ENCODE measurements at places on chromosomes 1 and 21.

DNA sequence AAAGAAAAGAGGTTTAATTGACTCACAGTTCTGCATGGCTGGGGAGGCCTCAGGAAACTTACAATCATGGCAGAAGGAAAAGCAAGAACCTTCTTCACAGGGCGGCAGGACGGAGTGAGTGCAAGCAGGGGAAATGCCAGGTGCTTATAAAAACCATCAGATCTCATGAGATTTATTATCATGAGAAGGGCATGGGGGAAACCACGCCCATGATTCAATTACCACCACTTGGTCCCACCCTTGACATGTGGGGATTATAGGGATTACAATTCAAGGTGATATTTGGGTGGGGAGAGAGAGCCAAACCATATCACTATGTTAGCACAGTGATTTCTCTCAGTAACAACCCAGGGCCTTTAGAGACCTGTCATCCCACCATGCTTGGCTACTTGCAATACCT is 39.9 kb downstream of the LRRN2 start:
- no peak for DNase-seq

DNA sequence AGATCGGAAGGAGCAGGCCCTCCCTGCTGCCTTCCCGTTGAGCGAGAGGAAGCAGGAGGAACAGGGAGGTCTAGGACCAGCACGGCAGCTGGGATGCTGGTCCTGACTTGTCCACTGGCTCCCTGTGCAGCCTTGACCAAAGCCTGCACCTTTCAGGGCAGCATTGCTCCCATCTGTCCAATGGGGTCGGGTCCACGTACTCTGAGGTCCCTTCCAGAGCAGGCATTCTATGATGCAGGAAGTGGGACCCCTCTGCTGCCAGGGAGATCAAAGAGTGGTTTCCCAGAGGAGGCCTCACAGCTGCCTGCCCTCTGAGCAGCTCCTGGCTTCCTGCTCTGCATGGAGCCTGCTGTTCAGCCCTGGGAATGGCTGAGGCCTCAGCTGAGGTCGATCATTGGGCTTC is 21.7 kb upstream of the ZNF362 start:
- DNase-seq: no peak

GRCh38 chr1:226662642-226663326 is 76.3 kb downstream of the ITPKB start:
- DNase-seq: peak; percentile 79

DNA sequence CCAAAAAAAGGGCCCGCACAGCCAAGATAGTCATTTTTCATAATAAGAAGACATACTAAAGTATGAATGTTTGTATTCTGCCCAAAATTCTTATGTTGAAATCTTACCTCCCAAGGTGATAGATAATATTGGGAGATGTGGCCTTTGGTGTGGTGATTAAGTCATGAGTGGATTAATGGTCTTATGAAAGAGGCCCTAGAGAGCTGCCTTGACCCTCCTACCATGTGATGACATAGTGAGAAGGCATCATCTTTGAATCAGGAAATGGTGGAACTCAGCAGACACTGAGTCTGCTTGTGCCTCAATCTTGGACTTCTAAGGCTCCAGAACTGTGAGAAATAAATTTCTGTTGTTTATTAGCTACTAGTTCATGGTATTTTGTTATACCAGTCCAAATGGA is 11.8 kb upstream of the RNPC3 start:
- DNase-seq: no peak

DNA sequence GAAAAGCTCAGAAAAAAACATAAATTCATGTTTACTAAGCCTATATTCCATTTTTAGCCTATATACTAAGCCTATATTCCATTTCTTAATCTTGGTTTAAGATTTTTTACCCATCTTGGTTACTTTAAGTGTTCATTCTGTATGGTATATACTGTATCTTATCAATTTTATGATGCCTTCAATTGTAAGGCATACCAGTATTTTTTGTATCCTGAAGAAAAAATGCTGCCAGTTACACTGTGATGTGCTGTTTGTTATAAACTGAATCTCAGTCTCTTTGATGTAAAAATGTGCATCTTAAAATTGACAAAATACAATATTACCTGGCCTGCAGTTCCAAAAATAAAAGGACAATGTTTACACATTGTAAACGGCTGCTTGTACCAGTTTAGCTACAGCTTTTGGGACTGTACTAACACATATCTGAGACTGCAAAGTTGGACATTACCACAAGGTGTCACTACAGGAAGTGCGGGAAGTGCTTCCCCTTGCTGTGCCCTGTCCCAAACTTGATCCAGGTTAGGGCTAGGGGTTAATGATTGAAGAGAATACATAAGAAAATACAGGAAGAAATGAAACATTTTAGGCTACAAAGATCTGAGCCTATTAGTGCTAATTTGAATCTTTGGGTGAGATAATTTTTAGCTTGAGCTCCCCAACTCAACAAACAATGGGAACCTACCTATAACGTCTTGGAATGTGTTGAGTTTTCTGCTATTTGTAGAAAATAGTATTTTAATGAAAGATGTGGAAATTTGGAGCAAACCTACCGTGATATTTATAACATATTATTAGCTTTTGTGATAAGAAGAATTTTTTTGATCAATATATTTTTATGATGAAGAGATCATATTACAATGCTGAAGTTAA is 108.9 kb downstream of the LBR start:
- DNase-seq: peak; percentile 4

DNA sequence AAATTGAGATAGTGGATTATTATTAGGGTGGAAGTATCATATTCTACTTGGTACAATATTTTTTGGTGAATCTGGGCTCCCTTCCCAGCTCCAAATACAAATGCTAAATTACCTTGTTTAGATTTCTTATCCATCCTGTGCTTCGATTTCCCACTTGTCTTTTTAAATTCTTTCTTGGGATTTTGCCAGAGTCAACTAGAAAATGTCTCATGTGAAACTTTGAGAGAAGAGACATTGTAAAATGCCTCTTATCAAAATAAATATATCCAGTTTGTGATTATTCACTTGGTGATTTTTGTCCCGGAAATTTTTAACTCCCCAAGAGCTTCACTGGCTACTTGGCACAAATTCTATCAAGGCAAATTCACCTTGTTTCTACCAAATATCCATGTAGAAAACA is 202.0 kb downstream of the FMN2 start:
- DNase-seq: no peak

- no peak for DNase-seq
These were observed 103.9 kb downstream of the TGFBR3 start for GRCh38 chr1:91781901-91782622.

DNA sequence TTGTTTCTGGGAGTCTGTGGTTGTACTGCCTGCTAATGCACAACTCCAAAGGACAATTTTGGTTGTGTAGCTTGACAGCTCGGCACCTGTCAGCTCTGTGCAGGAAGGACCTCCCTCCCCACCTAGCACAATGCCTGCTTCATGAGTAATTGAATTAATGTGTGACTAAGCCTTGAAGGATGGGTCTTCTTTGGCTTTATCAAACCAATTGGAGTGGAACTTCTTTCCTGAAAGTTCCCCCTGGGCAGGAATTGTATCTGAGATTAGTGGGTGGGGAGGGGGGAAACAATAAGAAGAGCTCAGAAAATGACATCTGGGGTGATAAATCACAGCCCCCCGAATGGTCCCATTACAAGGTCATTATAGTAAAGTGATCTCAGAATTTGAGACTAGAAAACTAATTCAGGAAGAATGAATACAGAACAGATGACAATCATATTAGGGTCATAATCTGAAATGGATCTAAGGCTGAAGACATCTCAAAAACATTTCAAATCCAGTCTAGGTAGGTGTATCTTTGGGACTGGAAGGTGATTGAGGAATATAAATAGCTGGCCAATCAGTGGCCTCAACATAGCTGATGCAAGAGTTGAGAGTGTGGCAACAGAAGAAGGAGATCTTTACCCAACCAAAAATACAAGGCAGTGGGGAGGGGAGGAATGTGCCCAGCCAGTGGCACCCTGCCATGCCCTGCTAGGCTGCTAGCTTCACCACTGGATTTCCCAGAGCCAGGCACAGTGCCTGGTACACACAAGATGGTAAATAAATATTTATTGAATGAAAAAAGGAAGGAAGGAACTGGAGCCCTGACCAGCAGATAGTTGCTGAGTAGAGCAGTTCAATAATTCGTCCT is 10.1 kb upstream of the SESN2 start:
- DNase-seq: no peak

DNA sequence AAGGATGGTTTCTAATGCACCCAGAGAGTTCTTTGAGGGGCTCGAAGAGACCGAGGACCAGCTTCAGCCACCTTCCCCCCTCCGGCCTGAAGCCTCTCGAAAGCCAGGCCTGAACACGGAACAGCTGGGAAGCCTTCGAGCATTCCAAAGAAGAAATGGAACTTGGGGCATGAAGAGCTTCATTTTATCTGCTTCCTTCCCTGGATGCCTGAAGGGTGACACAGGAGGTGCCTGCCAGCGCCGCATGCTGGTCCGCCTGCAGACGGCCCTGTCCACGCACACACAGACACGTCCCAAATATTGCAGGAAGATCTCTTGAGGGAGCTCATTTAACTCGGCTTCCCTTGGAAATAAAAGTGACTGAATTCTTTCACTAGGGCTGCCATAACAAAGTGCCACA is 73.7 kb downstream of the TOMM20 start:
- no peak for DNase-seq

DNA sequence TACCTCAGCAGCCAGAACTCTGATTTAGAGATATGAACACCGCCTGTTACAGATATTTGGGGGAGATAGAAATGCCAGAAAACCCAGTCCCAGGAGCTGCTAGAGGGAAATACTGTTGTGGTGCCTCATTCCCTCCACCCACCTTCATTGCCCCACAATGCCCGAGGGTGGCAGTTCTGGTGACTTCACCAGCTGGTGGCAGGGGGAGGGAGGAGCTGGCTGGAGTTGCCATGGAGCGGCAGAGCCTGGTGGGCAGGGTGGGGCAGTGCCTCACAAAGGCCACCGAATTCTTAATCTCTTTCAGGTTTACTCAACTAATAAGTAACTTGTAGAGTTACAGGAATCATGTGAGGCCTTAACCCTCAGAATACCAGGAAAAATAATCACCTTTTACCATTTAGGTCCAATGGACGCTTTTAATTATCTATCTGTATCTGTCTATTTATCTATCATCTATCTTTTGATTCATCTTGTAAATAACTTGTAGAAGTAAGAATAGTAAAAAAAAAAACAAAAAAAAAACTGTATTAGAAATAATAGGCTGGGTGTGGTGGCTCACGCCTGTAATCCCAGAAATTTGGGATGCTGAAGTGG is 11.7 kb upstream of the S100A11 start:
- peak; percentile 55 for DNase-seq

GRCh38 chr1:72280711-72281110 is 1.6 kb downstream of the NEGR1 start:
- no peak for DNase-seq

GRCh38 chr21:45867671-45868081 is 113.9 kb upstream of the COL6A1 start:
- no peak for DNase-seq

DNA sequence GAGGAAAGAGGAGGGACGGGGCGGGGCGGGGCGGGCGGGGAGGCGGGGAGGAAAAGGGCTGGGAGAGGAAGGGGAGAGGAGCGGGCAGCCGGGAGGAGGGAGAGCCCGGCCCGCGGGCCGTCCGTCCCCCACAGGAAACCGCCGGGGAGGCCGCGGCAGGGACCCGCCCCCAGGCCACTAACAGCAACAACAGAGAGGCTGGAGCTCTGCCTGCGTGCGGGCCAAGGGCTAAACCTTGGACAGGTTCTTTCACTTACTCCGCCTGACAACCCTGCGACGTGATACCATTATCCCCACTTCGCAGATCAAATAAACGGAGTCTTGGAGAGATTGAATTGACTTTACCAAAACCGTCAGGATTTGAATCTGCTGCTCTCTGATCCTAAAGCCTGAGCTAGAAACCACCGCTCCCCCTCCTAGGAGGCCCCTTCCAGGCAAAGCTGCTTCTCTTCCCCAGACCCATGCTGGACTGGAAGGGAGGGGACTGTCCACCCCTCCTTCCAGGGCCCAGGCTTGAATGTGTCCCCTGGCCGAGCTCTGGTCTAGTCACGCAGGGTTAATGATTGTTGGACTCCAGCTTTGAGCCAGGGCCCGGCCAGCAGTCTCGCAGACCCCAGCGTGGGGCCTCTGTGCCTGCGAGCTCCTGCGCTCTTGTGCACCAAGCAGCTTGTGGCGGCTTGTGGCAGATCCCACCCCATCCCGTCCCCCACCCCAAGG is at the start of gene EVA1B:
Gene EVA1B, minus strand, starts transcription at position 10 of the 717 bp plus-strand sequence. CDS start 608 bp downstream, outside the sequence.
- DNase-seq: no peak

- DNase-seq: no peak
These were observed 6.6 kb downstream of the SGIP1 start for GRCh38 chr1:66540434-66541032.

GRCh38 chr1:63662056-63662836 is 69.0 kb downstream of the PGM1 start:
- DNase-seq: no peak

- DNase-seq: no peak
These were observed 58.5 kb upstream of the LRRC8D start for GRCh38 chr1:89762386-89762778.

DNA sequence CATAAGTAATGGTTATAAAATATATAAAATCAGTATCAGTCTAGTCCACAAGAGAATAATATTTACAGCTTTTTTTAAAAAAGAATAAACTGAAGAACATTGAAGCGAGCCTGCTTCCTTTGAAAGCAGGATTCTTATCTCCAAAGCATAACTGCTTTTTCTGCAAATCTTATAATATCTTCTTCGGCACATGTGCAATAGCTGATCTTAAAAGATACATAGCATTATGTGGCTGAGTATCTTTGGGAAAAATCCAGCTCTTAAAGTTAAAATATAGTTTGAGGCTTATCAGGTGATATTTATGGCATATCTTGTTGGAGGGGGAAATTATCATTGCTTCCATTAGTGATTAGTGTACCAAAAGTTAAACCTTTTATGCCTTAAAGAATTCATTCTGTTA is 523.9 kb upstream of the ADGRL4 start:
- no peak for DNase-seq

DNA sequence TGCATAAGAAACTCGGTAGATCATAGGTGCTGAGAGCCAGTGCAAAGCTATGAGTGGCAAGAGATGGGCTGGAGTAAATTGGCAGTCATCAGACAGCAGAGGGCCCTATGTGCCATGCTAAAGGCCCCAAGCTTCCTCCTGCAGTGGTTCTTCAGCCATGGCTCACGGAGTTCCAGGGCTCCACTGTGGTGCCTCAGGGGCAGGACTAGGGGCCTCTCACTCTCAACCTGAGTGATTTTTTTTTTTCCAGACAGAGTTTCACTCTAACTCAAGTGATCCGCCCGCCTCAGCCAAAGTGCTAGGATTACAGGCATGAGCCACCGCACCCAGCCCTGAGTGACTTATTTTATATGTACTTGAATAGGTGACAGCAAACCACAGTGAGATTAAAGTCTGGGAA is 10.4 kb upstream of the GJA8 start:
- DNase-seq: no peak

Data from stimulated activated CD4-positive, alpha-beta T cell treated with anti-CD3 and anti-CD28 coated beads, Interleukin-15, amount 100 ng/mL, for 48 hours (primary cell).